ENCODE measurements at places on chromosomes 5 and 9. TPM values are rescaled to one million over a fixed set of nuclear protein-coding genes. Genes with fewer than 3 reads are reported as not detected.

GRCh38 chr9:137267933-137268355, 9.6 kb upstream of the TOR4A start:
- no peak for DNase-seq

GRCh38 chr5:74067748-74068541, 441.9 kb downstream of the ARHGEF28 start:
- DNase-seq, result peak; percentile 57

GRCh38 chr5:3980156-3980555, 384.5 kb downstream of the IRX1 start:
- no peak for DNase-seq

GRCh38 chr9:137303151-137303892, 1.3 kb upstream of the NRARP start:
- DNase-seq, result peak; percentile 52

GRCh38 chr5:95720094-95720786, 10.9 kb upstream of the RHOBTB3 start:
- peak; percentile 52 for DNase-seq

DNA sequence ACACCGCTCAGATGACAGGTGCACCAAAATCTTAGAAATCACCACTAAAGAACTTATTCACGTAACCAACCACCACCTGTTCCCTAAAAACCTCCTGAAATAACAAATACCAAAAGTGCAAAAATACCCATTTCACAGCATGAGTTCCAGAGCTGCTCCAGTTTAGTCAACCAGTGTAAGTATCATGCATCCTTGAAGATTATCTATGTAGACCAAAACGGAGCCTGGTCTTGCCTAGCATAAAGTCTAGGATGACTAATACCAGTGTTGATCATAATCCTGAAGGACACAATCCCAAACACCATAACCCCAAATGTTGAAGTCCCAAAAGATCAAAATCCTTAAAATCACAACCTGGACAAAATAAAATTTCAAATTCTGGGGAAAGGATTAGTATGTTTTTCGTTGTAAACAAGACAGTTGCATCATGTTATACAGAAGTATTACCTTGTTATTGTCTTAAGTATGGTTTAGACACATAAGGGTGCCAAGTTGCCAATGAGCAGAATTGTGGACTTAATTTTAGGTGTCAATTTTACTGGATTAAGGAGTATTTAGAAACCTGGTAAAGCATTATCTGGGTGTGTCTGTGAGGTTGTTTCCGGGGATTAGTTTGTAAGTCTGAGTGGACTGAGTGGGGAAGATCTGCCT, 18.1 kb downstream of the VCP start:
- no peak for DNase-seq

- no peak for DNase-seq
These were observed 112.9 kb downstream of the SH3TC2 start for GRCh38 chr5:148949841-148950470.

DNA sequence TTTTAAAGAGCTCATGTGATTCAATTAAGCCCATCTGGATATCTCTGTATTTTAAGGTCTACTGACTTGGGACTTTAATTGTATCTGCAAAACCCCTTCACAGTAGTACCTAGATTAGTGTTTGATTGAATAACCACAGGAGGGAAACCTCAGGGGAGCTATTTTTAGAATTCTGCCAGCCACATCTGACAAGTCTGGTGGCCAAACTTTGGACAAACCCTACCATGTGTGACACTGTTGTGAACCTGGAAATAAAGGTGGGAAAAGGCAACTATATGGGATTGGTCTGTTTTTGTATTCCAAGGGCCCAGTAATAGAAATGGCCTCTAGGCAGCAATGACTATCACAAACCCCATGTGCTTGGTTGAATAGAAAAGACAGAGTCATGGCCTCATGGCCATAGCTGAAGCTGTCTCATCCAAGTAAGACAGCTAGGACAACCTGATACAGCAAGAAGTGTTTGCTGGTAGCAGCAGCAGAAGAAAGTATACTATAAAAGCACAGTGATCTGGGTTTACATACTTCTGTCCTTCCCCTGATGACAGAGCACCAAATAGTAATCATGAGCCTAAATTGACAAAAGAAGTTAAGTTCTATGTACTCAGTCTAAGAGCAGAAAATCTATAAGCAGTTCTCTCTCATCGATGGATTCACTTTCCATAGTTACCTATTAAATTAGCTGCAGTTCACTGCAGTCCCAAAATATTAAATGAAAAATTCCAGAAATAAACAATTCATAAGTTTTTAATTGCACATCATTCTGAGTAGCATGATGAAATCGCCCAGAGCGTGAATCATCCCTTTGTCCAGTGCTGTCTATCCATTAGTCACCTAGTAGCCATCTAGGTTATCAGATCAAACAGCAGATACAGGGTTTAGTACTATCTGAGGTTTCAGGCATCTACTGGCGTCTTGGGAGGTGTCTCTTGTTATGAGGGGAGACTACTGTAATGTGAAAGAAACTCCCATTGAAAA, 189.8 kb downstream of the ARHGAP26 start:
- no peak for DNase-seq

GRCh38 chr9:35736201-35736633, 3.8 kb downstream of the CREB3 start:
- DNase-seq, result peak; percentile 73

DNA sequence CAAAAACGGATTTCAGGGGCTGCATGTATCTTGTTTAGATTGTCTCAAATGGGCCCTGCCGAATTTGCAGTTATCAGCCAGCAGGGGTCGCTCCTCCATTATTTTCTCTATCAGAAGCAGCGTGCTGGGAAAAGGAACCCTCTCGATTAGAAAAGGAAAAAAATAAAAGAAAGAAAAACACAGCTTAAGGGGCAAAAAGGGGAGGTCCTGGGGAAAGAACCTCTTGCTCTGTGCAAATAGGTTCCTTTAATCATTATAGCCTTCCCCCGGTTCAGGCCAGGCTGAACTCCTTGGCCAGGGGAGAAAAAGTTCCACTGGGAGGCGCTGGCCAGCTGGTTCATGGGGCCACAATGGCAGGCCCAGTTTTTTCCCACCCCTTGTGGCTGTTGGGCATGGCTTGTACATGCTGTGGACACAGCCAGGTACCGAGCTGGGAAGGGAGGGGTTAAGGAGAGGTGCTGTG, 25.0 kb upstream of the CAPSL start:
- no peak for DNase-seq

TMEM171 gene
- polyA plus RNA-seq, result 0.68 TPM

SLC36A2 gene
- polyA plus RNA-seq, result not detected

TMOD1 gene
- 133 TPM for polyA plus RNA-seq

PCDHB8 gene
- 0.75 TPM for polyA plus RNA-seq

SLCO6A1 gene
- polyA plus RNA-seq, result 0.48 TPM

SLIT3 gene
- polyA plus RNA-seq, result 13.4 TPM

PIK3R1 gene
- 64.9 TPM for polyA plus RNA-seq

HEXB gene
- 29.2 TPM for polyA plus RNA-seq
